ENCODE measurements at places on chromosomes 12 and 14.

DNA sequence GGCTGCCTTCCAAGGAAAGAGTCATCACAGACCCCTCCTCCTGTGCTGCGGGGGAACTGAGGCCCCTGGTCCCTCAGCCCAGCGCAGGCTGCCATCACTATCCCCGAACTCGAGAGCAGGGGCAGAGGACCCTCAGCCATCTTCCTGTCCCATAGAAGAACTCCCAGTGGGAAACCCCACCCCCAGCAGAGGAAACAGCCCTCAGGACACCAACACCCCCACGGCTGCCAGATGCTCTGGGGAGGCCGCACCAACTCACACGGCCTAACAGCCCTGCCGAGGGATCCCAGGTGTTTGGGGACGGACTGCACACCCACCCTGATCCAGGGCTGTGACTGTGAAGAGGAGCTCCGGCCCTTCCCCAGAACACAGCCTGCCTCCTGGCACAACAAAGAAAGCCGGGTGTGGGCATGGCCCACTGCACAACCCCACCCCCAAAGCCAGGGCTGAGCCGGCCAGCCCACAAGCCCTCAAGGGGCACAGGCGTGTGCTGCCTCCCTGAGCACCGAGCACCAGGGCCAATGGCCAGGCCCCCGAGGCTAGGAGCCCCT, 16.3 kb upstream of the C14orf180 start:
- no peak for DNase-seq

- no peak for DNase-seq
These were observed 538 bp upstream of the TIGAR start for GRCh38 chr12:4320497-4320852.

GRCh38 chr12:109250523-109250922, 58.6 kb downstream of the FOXN4 start:
- no peak for DNase-seq

DNA sequence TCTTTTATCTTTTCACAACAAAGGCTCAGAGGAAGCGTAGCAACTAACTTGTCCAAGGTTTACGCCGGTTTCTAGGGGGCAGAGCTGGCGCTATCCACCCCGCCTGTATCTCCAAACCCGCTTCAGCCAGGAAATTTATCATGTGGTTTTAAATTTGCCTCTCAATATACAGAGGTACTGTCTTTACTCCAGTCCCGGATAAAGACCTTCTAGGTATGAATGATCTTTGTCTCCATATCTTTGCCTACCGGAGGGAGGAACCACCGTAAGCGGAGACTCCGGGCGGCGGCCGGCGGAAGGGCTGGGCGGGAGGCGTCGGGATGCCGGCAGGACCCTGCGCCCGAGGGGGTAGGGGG, 693 bp upstream of the RIMKLB start:
- no peak for DNase-seq

GRCh38 chr12:18472806-18473205, 211.5 kb downstream of the PIK3C2G start:
- no peak for DNase-seq

DNA sequence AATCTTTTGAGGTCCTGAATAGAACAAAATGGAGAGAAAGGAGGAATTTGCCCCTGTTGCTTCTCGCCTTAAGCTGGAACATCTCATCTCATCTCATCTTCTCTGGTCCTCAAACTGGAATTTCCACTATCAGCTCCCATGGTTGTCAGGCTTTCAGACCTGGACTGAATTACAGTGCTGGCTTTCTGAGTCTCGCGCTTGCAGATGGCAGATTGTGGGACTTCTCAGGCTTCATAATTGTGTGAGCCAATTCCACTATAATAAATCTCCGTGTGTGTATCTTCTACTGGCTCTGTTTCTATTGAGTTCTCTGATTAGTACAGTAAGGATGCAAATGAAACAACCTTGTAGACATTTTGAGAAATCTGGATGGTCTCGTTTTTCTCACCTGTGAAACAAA, 199.0 kb downstream of the TMEM117 start:
- no peak for DNase-seq

DNA sequence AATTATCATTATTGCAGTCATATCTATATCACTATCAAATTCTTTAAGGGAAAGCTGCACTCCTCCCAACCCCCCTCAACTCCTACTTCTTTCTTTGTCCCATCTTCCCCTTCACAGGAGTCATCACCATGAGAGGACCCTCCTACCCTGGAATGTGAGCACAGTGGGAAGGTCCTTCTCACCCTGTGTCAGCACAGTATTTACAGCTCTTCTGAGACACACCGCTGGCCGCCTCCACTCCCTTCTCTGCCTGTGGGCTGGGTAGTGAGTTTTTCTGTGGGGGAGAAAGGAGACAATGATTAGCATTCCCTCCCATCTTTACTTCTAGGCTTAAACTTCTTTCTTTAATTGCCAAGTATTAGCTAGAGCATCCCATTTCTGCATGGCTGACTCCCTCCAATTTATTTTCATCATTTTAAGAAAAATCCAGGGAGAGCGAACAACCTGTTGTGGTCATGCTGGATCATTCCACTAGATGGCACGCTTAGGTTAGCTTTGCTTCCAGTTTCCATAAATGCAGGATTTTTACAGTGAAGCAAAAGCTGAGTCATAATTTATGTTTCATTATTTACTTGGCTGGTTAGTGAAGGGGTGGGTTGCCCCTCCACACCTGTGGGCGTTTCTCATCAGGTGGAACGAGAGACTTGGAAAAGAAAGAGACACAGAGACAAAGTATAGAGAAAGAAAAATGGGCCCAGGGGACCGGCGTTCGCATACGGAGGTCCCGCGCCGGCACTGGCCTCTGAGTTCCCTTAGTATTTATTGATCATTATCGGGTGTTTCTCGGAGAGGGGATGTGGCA, 188.5 kb downstream of the ALX1 start:
- DNase-seq, result peak; percentile 10

- DNase-seq, result no peak
These were observed 23.7 kb upstream of the AEBP2 start for GRCh38 chr12:19415563-19415962.

DNA sequence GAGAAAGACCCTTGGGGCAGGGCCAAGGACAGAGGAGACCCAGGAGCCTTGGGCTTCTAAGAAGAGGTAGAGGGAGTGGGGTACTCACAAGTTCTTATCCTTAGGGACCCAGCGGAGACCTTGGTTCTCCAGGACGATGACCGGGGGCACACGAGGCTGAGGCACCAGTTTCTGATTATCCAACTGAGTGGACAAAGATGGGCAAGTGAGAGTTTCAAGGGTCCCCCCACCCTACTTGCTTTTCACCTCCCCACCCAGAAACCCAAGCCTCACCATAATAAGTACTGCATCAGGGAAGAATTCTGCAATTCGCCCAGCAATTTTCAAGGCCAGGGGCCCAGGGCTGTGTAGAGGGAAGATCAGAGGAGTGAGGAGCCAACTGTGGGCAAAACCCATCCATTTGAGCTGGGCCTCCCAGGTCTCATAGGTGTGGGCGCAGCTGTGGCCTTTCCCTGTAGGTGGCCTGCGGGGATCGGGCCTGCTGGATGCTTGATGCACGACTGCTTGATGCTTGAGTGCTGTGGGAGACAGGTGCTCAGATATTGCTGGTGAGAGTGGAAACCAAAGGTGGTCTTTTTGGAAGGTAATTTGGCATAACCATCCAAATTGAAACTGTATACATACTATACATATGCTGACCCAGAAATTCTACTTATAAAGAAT, 2.0 kb downstream of the EMC9 start:
- DNase-seq, result no peak

- DNase-seq, result no peak
These were observed 45.0 kb upstream of the AMN1 start for GRCh38 chr12:31773867-31774266.

GRCh38 chr12:11645391-11645790, 4.1 kb upstream of the ETV6 start:
- DNase-seq, result no peak

GRCh38 chr12:103947871-103948555, 17.7 kb upstream of the TDG start:
- no peak for DNase-seq

- DNase-seq, result no peak
These were observed 35.8 kb downstream of the RAP1B start for GRCh38 chr12:68646484-68646883.
